ENCODE measurements at places on chromosomes 5 and 9.

DNA sequence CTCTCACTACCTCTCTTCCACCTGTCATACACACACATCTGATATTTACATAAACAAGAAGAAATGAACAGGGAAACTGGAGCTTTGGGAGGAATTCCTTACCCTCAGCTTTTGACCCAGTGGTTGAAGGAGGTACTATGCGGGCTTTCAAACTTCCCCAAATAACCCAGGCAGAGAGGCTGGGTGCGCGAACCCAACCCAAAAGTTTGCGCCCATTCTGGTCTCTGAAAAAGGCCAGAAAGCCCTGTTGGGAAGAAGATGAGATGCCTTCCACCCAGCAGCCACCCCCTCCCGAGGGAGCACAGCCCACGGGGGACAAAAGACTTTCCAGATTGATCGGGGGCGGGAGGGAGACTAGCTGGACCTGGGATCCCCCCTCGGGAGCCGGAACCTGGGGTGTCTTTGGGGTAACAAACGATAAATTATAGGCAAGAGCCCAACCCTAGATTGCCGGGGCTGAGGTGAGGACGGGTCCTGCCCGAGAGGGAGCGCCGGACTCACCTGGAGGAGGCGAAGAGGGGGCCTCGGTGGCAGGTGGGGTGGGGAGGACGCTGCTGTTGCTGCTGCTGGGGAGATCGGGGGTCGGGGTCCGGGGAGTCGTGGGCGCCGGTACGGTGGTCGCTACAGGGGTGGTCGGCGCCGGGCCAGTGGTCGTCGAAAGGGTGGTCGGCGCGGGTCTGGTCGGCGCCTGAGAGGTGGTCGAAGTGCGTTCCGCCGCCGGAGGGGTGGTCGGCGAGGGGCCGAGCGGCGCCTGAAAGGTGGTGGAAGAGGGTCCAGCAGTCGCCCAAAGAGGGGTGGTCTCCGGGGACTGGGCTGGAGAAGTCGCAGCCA lies 798 bp downstream of the MEGF9 start:
- no peak for DNase-seq

DNA sequence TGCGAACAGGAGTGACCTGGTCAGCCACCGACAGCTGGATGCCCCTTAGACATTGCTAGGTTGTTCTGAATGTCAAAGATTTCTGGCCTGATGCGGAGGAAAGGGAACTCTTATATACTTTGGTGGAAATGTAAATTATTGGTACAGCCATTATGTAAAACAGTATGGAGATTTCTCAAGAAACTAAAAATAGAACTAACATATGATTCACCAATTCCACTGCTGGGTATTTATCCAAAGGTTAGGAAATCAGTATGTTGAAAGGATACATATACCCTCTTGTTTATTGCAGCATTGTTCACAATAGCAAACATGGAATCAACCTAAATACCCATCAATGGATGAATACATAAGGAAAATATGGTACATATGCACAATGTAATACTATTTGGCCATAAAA lies 31.8 kb downstream of the DMRT3 start:
- no peak for DNase-seq

- DNase-seq, result no peak
These were observed 93.1 kb downstream of the PJA2 start for GRCh38 chr5:109316634-109317033.

DNA sequence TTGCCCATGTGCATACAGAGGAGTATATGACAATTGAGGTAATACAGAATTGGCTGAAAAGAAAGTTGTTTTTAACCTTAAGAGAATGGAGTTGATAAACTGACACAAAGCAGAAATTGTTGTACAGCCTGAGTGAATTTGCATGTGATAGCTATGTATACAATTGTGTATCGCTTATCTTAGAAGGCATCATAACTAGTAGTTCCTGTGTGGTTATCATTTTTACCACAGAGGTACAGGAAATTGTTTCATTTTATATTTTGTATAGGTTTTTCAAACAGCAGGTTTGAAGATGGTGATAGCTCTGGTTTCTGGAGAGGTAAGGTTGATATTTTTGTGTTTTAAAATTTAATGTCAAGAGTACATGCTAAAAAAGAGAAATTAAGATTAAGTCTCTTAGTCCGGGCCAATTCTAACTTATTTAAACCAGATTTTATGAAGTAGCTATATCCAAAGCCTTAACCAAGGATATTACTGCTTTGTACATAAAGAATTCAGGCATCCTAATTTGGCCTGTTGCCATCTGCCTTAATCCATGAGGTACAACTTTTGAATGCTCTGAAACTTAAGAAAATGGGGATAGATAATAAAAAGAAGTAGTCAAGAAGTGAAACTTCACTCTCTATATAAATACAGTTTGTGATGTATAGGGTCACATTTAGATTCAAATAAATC lies 26.0 kb downstream of the DDX4 start:
- DNase-seq, result no peak

GRCh38 chr9:70362952-70363351 lies 51.5 kb downstream of the KLF9 start:
- DNase-seq, result no peak

DNA sequence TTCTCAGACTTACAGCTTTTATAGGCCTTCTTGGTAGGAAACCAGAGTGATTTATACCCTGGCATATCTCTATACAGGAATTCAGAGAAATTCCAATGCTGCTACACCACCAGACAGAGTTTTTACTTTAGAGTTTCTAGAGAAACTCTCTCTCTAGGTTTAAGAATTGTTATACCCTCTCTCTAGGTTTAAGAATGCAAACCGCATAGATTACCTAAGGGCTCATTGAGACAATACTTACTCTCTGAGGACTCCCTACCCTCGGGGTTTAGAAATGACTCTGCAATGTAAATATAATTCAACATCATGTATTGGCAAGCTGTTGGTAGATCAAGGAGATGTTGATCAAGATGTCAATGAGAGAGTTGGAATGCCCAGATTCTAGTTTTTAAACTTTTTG lies 15.3 kb upstream of the ELAVL2 start:
- DNase-seq, result no peak

- DNase-seq, result no peak
These were observed 18.3 kb upstream of the NDST1 start for GRCh38 chr5:150489360-150490295.

DNA sequence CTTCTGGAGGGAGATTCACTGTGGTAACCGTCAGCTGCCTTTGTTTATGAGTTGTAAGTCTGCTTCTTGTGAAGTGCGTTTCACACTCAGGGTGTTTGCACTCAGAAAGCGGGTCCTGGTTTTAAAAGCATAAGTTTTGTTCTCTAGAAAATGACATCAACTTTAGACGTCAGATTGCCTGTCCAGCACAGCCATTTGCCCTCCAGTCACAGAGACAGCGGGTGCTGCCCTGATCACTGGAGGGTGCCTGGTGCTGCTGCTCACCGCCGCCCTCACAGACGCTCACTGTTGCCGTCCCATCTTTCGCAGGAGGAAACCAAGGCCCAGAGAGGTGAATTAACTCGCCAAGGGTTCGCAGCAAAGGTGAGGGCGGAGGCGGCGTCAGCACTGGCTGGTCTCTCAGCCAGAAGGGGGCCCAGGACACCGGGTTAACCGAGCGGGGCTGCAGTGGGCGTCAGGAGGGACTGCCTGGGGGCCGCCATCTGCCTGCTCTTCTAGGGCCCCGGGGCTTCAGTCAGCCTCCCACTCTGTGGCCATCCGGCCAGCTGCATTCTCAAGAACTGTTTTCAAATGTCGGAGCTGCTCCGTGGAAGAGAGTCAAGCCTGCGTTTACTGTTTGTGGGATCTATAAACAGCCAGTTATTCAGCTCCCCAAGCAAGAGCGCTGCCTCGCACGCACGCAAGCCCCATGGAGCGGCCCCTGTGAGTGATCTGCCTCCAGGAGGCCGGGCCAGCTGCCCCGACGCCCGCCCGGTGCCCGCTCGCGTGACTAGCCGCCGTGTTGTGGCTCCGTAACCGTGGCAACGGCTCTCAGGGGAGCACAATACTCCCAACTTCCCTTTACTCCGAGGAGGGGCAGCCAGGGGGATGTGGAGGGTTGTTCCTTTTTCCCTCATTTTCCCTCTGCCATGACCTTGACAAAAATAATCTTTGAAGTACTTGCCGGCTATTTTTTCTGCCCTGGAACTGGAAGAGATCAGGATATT lies 43.4 kb upstream of the EXOC3 start:
- DNase-seq, result peak; percentile 81

DNA sequence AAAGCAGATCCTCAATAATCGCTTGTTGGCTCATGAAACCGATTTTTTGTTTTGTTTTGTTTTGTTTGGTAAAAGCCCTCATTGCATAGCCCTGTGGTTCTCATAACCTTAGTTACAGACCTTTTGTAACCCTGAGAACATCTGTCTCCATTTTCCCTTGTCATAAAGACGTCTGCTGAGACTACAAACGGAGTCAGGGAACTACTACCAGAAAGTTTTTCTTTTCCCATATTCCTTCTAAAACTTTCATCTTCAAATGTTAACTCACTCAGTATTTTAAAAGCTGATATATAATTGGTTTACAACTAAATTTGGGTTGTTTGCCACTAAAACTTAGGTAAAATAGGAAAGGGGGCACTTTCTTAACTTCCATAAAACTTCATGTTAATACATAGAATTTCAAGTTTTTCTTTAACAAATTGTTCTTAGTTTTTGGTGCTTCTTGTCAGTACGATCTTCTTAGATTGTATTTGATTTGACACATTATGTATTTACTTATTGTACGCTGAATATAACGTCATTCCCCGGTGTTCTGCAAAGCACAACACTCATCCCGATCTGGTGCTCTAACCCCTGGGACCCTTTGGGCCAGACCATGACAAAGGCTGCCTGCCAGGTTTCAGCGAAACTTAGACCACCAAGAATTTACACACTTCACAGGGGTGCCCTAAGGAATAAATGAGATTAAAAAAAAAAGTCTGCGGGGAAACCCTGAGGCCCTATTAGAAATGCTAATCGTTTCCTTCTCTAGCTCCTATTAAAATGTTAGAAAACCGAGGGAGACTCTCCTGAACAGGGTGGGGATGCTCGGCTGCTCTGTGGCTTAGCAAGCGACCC lies 1.1 kb upstream of the ANP32B start:
- DNase-seq, result no peak

DNA sequence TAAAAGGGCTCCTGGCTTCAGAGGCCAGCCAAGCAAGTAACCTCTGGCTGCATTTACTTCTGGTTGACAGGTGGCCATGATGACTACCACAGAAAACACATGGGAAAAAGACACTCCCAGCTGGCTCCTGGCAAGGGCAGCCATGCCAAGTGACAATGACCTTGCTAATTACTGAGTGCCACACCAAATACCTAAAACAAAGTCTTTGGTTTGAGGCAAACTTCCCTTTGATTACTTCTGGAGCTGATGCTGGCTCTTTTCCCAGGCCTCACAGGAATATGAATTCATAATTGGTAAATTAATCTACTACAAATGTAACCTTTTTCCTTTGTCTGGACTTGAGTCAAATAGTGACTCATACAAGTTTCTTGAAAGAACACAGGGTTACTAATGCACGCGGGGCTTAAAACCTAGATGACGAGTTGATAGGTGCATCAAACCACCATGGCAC lies 61.0 kb downstream of the LPAR1 start:
- DNase-seq, result peak; percentile 15
